HFF-Myc (cell line): ENCODE measurements at places on chromosomes 5 and 9.

GRCh38 chr5:14547666-14548065, 33.9 kb upstream of the OTULINL start:
- no peak for DNase-seq

DNA sequence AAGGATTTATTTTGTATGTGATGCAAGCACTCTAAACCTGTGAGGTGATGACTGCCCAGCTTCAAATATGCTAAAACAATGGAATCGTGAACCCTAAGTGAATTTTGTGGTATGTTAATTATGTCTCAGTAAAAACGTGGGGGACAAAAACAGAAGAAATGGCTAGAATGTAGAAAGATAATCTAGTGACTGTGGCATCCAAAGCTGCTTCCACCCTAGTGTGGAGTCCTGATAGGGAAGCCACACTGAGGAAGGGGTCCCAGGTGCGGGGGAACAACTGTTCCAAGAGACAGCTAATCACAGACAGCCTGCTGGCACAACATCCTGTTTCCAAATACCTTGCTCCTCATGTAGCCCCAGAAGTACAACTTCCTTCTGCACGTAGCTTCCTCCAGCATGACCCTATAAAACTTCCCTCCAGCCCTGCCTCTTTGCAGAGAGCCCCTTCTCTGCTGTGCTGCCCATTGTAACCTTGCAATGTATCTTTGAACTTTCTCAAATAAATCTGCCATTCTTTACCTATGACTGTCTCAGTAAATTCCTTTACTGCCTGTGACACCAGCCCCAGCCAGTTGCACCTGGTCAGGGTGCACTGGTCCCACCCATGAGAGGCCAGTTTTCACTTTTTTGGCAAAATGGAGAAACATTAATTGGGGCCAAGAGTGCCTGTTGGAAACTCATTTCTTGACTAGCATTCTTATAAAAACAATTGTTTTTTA, 4.9 kb downstream of the GMCL2 start:
- no peak for DNase-seq

GRCh38 chr9:114947058-114947457, 16.7 kb upstream of the TNFSF8 start:
- DNase-seq: no peak

DNA sequence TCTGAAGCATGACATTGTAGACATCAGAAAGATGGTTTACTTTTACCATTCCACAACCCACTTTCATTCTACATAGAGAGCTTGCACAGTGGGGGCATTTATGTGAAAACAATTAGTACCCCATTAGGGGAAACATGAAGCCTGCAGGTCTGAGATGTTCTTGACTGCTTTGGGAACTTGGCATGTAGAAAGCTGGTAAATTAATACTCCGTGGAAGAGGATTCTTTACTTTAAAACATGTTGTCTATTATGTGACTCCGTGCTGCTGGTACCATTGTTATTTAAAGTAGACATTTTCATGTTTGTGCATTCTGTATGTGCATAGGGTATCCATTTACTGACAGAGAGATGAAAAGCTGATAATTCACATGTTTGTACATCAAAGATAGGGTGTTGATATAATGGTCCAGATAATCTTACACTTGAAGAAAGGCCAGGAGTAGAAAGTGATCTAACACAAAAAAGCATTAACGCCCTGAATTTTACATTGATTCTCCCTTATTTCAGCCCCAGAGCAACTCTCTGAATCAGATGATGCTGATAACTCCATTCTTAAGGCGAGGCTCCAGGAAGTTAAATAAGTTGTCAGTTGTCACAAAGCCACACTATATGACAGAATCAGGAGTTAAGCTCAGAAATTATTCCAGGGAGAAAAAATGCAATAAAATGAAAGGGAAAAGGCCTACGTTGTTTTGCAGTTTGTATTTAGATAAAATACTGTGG, 50.1 kb upstream of the CD180 start:
- no peak for DNase-seq

DNA sequence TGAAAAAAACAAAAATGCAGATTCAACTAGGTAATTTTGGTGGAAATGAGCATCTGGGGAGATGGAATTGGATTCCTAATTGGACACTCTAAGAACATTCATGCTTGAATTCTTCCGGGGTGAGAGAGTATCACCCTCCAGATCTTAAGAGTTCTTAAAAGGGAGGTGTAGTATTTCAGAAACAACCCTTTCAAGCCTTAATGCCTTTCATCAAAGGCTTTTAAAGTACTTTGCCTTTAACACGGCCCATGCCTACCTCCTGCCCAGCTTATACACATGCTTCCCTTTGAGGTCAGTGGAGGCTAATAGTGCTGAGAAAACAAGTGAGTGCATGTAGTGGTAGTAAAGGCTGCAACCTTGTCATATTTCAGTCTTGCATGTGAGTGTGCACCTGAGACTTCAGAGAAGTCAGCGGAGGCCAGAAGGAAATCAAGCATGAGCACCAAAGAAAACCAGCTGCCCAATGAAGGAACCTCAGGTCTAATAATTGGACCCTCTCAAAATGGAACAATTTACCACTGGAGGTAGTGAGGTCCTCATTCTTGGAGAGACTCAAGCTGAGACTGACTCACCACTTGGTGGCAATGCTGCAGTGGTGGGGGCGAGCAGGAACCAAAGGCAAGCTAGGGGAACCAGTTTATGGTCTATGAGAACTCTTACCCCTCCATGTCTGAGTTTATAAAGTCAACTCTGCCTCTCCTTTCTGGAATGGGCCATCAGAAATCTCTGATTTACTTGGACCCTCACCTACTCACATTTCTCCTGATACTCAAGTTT, 98.4 kb upstream of the GDNF start:
- DNase-seq: no peak

DNA sequence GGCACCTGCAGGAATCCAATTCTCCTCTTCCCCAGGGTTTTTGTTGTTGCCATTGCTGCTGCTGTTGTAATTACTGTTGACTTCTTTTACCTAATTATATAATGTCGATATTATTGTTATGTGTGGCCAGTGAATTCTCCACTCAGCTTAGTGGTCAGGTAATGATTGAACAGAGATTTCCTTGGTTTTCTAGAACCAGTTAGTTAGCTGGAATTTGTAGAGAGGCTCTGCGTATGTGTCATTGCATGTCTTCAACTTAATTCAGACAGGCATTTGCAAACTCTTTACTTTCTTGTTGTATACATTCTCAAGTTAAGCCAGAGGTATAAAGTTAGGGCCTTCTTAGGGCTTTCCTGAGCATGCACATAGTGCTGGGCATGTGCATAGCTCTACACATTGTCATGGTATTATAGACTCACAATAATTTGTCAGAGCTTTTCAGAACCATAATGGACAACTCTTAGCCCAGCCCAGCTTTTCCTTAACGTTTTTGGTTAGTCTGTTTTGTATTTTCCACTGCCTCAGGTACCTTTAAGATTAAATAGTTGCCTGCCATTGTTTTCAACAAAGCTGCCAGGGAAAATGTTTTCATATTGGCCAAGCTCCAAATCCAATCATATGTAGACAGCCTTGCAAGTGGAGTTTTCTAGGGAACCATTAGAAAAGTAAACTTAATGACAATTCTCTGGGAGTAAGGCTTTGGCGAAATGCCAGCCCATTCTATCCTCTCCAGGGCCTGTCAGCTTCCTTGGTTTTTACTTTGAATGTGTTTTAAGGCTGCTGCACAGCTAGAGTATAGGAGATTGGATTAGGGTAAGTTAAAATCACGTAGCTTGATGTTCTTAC, 68.1 kb downstream of the UBE2R2 start:
- no peak for DNase-seq

DNA sequence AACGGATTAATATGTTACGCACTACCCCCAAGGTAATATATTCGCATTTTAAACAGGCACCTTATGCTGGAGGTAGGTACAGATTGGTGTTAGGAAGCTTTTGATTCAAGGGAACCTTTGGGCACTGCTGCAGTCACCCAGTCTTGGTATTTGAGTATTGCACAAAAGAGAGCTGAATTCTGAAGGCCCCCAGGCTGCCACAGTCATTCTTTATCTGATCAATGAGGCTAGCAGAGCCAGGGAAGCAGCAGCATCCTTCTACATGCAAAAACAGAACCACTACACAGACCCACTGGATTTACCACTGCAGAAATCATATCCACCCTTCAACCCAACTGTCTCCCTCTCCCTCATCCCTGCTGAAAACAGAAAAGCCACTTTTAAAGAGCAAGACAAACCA, 121.2 kb upstream of the GRIN3A start:
- DNase-seq: no peak

- DNase-seq: no peak
Measured at GRCh38 chr9:13369431-13369830, 89.9 kb upstream of the MPDZ start.

DNA sequence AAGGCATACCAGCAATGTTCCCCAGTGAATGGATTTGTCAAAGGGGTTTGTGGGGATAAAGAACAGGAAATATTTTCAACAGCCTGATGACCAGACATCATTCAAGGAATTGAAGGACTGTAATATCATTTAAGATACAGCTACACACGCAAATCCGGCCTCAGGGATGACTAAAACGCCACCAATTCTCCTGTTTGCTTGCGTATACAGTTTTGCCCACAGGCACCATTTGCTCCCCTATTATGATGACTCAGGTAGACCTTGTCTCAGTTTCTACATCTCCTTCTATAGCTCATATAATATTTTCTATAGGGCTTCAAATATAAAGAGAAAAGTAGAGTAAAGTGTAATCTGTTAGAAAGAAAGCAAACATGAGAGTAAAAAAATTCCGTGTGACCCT, 29.7 kb upstream of the ITGA1 start:
- no peak for DNase-seq

- no peak for DNase-seq
Measured at GRCh38 chr5:43573058-43573457, 16.2 kb upstream of the PAIP1 start.

DNA sequence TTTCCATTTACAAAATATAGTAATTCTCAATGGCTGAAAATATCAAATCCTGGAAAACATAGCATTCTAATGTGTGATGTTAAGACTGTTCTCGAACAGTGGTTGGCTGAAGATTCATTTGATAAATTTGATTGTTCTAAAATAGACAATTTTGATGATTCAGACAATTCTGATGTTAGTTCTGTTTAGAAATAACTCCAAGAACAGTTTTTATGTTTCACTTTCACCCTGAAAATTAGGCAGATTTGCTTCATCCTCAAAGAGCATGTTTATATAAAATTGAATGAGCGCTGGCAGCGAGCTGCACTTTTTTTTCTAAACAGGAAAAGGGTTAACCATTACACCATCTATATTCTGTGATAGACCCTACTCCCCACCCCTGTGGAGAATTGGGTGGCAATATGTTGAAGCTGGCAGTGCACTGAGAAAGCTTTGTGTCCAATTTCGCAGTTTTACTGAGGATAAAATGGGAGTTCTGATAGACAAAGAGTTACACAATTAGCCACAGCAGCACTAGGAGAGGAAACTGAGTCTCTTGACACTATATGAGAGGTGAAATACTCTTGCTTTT, 69.6 kb upstream of the TMED7 start:
- no peak for DNase-seq

- DNase-seq: no peak
Measured at GRCh38 chr9:133141833-133142595, 21.0 kb upstream of the RALGDS start.

DNA sequence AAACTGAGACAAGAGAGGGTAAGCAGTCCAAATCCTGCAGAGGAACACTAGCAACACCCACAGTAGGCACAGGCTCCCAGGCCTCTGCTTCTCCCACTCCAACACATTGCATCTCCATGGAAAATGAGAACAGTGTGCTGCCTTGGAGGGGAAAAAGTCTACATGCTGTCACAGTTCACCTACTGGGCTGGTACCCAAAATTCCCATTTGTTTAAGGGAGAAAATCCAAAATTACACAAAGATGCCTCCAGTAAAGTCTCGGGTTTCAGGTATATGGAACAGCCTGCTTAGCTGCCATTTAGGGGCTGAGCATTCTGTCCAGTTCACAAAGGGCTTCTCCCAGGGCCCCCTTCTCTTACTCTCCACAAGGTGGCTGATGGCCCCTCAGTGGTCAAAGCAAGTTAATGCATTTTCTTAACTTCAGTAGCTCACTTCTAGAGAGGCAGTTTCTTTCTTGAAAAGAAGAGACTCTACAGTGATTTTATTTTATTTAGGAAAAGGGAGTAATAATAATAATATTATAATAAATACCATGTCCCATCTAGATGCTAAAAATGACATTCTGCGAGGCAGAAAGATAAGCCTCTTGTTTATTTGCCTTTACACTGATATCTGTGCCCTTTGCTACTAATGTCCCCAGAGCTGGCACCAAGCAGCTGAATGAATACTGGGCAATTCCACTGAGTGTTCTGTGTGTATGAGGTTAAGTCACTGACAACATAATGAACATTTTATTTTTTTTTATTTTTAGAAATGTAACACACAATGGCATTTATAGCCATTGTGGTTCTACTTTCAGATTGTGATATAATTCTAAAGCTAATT, 89.4 kb downstream of the RGS7BP start:
- DNase-seq: no peak

- no peak for DNase-seq
Measured at GRCh38 chr9:78677326-78677725, 380.4 kb downstream of the PSAT1 start.

DNA sequence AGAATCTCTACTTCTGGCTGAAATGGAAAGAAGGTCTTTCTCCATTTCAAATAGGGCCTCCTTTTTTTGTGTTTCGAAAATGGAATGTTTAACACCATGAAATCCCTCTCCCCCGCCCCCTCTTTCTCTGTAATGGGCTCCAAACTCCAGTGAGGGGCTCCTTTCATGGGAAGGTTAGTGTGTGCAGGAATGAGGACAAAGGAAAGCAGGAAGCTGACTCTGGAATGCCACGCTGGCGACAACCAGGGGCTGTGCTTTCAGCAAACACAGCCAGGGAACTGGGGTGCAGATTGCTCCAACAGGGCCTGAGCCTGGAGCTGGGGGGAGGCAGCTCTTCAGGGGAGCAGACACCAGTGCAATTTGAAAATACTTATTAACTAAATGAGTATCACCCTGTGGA, 82.8 kb downstream of the CRB2 start:
- no peak for DNase-seq

DNA sequence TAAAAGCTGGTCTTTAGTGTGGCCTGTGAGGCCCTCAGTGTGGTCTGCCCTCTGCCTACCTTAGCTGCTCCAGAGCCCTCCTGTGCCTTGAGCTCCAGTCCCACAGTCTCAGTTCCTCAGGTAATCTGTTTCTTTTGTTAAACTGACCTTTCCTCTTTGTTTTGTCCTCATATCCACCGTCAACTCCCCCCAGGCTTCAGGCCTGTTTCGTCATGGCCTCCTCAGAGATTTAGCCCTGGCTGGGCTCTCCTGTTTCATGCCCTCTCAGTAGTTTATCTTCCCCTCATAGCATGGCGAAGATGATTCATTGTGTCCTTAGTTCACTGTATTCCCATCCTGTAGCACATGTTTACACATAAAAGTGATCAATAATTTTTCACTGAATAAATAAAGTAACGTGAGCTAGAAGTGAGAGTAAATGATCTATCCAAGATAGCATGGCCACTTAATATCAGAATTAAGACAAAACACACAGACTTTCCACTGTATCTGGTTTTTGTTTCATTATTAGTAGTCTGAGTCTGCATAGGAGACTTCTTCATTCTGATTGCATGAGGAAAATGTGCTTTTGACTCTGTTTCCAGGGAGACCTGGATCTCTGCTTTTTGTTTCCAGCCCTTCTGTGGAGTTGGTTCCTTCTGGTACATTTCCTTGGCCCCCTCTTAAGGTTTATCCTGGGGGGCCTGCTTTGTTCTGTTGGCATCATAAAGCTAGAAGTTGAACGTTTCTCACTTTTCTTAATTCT, 70.5 kb downstream of the SNX24 start:
- DNase-seq: no peak
